ENCODE measurements at places on chromosomes 4 and X. TPM values are rescaled to one million over a fixed set of nuclear protein-coding genes. Genes with fewer than 3 reads are reported as not detected.

DNA sequence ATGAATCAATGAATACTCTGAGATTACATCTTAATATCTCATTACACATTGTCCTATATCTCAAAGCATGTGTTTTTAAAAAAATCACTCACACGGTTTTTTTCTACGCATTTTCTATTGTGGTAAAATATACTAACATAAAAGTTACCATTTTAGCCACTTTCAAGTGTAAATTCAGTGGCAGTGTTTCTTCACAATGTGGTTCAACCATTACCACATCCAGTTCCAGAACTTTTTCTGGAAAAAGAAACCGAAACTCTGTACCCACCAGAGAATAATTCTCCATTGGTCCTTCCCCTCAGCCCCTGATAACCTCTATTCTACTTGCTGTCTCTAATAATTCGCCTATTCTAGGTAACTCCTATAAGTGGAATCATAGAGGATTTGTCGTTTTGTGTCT lies 35.3 kb upstream of the ACSL1 start:
- DNase-seq, result no peak

DNA sequence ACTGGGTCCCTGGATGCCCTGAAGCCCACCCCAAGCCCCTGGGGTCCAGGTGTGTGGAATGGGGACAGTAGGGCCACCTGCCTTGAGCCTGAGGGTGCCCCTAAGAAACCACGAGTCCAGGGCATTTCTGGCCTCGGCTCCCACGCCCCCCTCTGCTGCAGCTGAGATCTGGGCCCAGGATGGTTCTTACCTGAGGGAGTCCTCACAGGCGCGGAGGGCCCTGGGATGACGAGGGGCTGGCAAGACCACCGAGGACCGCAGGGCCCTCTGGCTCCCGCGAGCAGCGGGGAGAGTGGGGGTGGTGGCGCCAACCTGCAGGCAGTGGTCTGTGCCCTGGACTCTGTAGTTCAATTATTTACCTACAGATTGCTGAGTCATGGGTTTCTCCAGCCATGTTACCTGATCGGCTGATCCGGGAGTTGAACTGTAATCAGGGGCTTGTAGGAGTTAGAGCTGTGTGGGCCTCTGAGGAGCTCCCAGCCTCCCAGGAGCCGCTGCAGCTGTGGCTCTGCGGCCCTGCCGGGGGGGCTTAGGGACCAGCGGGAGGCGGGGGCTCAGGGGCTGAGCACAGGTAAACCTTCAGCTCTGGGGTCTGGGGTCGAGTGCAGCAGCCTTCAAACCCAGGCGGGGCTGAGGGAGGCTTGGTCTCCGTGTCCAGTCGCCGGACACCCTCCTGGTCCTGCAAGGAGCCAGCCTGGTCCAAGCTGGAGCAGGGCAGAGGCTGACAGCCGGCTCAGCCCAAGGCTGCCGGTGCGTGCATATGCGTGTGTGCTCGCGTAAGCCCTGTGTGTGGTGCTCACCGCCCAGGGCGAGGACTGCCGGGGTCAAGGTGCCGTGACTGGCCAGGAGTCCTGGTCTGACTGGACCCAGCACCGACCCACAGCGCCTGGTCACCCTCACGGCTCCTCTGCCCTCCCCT lies at the start of gene SLC26A1:
Gene SLC26A1 (minus strand): TSS at position 294 of the 919 bp plus-strand sequence. CDS start 1,701 bp downstream, outside the sequence.
- DNase-seq, result no peak

ZXDA gene
- 4.4 TPM for total RNA-seq

GRCh38 chr4:121819216-121819965 lies 4.3 kb downstream of the CCNA2 start:
- DNase-seq, result no peak

DNA sequence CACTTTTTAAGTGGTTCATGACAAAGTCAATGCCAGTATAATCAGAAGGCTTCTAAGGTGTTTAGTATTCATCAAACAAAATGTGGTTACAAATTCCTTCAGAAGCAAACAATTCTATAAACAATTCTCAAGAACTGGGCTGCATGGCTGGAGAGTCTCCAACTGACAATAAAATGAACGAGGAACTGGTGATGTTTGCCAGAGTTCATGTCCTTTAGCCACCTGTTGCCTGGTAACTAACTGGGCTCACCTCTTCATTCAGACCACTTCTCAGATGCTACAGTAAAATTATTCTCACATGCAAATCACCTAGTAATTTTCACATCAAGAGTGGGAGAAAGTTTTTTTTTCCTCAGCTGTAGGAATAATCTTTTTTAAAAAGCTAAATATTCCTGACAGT lies 53.3 kb downstream of the CAMK2D start:
- DNase-seq, result no peak

DNA sequence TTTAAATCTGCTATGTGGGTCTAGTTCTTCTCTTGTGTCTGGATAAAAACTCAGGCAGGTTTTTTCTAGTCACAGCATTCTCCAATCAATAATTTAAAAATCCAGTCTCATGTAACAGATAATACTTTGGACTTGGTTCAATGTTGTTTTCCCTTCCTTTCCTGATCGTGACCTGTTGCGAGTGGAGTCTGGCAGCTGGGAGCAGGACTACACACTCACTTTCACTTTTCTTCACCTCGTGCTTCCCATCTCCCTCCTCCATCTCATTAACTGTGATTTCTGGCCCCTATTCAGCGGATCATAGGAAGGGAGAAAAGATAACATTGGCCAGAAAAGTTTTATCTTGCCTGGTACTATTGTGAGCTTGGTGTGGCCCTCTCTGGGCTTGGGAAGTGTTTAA lies 96.6 kb upstream of the GATB start:
- DNase-seq, result no peak

ARHGAP10 gene
- 9.7 TPM for total RNA-seq

DNA sequence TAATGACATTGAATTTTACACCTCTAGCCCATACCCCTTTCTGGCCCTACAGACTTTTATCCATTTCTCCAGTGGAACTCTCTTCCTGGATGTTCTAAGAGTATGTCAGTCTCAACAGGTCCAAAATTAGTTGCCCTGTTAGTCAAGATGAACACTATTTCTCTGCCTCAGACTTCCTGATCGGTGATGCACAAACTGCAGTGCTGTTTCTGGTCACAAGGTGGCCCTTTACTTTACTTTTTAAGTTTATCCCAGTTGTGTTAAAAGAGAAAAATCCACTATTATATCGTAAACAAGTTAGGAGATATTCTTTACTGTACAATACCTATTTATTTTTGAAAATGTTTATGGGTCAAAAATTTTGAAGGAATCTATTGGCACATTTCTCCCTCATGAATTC lies 13.1 kb downstream of the TCEAL7 start:
- DNase-seq, result no peak

SLIT2 gene
- total RNA-seq, result 1.7 TPM

DNA sequence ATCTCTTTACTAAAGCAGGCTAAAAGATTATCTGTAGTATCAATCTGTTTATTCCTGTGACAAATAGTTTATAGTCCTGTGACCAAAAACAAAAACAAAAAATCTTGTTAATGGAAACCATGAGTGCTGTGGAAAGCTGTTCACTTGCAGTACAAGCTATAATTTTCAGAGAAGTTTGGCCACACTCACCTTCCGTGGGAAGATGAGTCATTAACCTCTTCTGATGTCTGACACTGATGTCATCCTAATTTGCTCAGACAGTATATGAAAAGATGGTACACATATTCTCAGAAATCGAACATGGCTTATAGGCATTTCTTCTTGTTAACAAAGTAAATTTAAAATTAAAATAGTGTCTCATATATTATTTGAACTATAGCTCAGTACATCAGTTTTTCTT lies 19.9 kb upstream of the ENPP6 start:
- no peak for DNase-seq

VCX3B gene
- total RNA-seq, result not detected

- no peak for DNase-seq
These were observed 189.8 kb upstream of the HHIP start for GRCh38 chr4:144456196-144456595.
